ENCODE measurements at places on chromosomes 3 and 15. TPM values are rescaled to one million over a fixed set of nuclear protein-coding genes. Genes with fewer than 3 reads are reported as not detected.

Gene CHRD
- 17.3 TPM for polyA plus RNA-seq

Gene MBD4
- polyA plus RNA-seq = 52.1 TPM

Gene FSD2
- polyA plus RNA-seq = 0.36 TPM

Gene LINGO1
- polyA plus RNA-seq = 16.2 TPM

Gene TICRR
- 13.1 TPM for polyA plus RNA-seq

Gene RTP3
- polyA plus RNA-seq = not detected

Gene VILL
- polyA plus RNA-seq = 12.7 TPM

Gene CD80
- polyA plus RNA-seq = 0.17 TPM

Gene VWA5B2
- 1.9 TPM for polyA plus RNA-seq

Gene TMF1
- polyA plus RNA-seq = 41.5 TPM

Gene CIAO2A
- polyA plus RNA-seq = 82.7 TPM

Gene IL17RE
- 10.9 TPM for polyA plus RNA-seq

Gene ADAMTS17
- polyA plus RNA-seq = 2.3 TPM

Gene TIMP4
- polyA plus RNA-seq = 1.2 TPM

Gene ELL3
- polyA plus RNA-seq = 3.2 TPM

Gene ZNF774
- 3.5 TPM for polyA plus RNA-seq

Gene MYO5C
- 26.5 TPM for polyA plus RNA-seq

Gene FBXO40
- 0.05 TPM for polyA plus RNA-seq

Gene KLHL40
- polyA plus RNA-seq = not detected

Gene SYNM
- 2.0 TPM for polyA plus RNA-seq

Gene FGF12
- 5.2 TPM for polyA plus RNA-seq

Gene GOLGA6L10
- polyA plus RNA-seq = 19.9 TPM

Gene CX3CR1
- polyA plus RNA-seq = 4.1 TPM

Gene LAMB2
- 369 TPM for polyA plus RNA-seq

Gene CCRL2
- 1.1 TPM for polyA plus RNA-seq

Gene NECTIN3
- polyA plus RNA-seq = 41.4 TPM

Gene RYR3
- polyA plus RNA-seq = 16.7 TPM

Gene PCLAF
- polyA plus RNA-seq = 59.4 TPM

Gene GRM7
- 2.0 TPM for polyA plus RNA-seq

Gene IGSF11
- 5.4 TPM for polyA plus RNA-seq

Gene CLRN1
- not detected for polyA plus RNA-seq

Gene DISP2
- 0.37 TPM for polyA plus RNA-seq

Gene PPARG
- polyA plus RNA-seq = 29.5 TPM

Gene CASR
- 29.2 TPM for polyA plus RNA-seq

Gene SPESP1
- polyA plus RNA-seq = 5.6 TPM

All from left renal cortex interstitium (tissue), 4 donors.